ENCODE measurements at places on chromosomes 16 and 17.

DNA sequence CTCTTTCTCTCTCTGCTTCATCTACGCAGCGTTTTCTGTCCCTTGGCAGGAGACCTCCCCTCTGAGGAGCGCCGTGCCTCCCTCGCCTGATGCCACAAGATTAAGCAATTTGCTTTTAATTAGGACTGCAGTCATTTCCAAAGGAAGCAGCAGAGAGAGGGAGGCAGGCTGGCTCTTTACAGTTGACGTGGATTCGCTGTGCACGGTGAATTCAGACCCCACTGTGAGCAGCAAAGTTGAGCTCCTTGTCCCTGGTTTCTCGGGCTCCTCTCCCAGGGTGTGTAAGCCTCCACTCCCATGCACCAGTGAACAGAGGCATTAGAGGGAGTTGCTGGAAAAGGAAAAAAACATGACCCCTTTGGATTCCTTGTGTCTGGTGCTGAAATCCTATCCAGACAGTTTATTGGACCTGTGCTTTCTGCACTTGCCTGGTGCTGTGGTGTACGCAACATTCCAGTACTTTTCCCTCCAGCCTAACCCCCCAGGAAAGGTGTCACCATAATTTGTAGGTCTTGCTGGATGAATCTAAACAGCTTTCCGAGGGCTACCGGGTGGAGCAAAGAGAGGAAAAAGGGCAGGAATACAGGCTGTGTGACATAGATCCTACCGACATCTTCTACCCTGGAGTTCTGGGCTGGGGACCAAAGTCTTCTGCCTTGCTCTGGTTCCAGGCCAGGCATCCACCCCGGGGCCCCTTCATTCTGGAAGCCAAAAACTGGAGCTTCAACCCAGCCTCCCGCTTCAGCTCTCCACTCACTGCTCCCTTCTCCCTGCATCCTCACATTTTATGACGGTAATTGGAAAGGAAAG is 171.0 kb downstream of the MAF start:
- no peak for DNase-seq

DNA sequence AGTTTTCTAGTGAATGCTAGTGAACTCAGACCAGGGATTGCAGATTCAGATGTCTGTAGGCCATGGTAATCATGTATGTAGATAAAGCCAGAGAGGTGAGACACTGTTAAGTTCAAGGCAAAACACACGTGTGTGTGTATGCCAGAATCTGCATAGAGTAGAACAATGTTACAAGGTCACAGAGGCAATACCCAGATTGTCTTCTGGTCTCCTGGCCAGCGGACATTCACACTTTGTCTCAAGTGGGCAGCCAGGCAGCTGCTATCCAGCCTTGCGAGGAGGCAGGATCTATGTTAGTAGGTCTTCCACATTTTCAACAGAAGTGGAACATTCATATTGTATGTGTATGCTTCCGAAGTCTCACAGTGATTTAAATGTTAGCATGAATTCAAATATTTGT is 244.4 kb downstream of the FTO start:
- DNase-seq = no peak

- no peak for DNase-seq
Observed at GRCh38 chr16:82649766-82650165, 23.0 kb downstream of the CDH13 start.

- no peak for DNase-seq
Observed at GRCh38 chr16:66168777-66169176, 197.7 kb upstream of the CDH5 start.

GRCh38 chr17:39631403-39631802 is 4.7 kb downstream of the PPP1R1B start:
- DNase-seq = no peak

GRCh38 chr17:38508954-38509771 is 80.9 kb downstream of the ARHGAP23 start:
- peak; percentile 72 for DNase-seq

DNA sequence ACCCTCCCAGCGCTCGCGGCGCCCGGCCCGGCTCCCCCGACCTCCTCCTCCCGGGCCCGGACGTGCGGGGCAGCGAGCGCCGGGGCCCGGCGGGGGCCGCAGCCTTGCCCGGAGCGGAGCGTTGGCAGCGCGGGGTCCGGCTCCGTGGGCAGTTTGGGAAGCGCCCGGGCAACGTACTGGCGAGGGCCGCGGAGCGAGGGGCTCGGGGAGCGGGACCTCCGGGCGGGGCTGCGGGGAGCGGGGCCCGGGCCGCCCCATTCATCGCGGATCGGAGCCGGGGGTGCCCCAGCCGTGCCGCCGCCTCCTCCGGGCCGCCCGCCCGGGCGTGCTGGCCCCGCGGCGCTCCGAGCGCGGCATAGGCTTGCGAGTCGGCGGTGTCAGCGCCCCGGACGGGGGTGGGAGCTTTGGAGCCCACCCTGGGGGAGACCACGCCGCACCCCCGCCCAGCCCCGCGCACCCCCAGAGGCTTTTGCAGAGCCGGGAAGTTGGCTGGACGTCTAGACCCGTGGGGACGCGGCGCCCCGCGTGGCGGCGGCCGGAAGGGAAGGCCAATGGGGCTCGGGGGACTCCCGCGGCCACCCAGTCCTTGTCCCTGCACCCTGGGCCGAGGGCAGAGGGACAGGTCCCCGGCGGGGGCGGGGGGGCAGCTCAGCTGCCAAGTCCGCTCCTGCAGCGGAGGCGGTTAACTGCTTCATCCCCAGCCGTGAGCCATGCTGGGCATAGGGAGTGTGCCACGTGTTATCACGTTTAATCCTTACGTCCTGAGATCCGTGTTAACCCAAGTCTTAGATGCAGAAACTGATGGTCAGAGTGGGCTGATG is 852 bp downstream of the ZNF469 start:
- DNase-seq = no peak

- DNase-seq = no peak
Observed at GRCh38 chr16:81610144-81610842, 165.7 kb downstream of the CMIP start.

GRCh38 chr17:60390925-60391470 is 935 bp downstream of the USP32 start:
- peak; percentile 34 for DNase-seq

DNA sequence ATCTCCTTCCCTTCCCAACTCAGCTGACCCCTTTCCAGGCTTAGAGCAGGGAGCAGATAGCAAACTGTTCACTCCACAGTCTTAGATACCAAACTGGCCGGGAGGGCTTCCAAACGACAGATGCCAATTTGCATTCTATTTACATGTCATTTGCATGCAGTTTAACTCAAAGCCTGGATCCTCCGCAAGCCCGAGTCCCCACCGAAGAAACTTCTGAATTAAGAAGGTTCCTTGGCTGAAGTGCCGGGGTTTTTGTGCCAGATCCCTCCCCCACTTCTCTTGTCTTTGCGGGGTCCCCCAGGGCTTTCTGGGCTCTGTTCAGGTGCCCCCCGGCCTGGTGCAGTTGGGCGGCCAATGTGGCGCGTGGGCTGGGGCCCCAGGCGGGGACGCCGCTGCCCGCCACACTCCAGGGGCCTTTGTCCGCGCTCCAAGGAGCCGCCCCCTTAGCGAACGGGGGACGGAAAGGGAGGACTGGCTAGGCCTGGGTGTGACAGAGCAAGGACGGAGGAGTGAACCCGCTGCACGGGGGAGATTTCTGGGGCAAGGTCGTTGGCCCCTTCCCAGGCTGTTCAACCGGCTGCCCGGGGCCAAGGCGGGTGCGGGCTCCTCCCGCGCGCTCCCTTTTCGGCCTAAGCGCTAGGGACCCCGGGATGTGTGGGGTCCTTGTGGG is 1.2 kb downstream of the GPRC5B start:
- peak; percentile 35 for DNase-seq

All from activated T-cell treated with anti-CD3 and anti-CD28 coated beads, Interleukin-2, amount 50 U/mL, for 1 hour (primary cell).